ENCODE measurements at places on chromosomes 2 and 18.

DNA sequence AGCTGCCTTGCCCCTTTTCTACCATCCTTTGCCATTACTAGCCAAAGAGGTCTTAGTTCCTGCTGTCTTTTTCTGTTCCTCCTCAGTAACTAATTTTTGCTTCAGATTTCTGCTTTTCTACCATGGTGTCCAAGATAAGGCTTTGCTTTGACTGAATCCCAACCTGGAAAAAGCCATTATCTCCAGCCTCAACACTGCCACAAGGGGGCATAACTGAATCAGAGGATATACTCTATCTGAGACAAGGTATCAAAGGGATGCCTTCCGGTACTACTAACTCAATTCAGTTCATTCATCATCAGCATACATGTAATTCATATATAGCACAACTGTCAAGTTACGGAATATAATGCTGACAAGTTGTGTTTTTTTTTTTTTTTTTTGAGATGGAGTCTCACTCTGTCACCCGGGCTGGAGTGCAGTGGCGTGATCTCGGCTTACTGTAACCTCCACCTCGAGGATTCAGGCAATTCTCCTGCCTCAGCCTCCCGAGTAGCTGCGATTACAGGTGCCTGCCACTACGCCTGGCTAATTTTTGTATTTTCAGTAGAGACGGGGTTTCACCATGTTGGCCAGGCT lies 11.4 kb downstream of the OSGEPL1 start:
- peak; percentile 39 for DNase-seq

DNA sequence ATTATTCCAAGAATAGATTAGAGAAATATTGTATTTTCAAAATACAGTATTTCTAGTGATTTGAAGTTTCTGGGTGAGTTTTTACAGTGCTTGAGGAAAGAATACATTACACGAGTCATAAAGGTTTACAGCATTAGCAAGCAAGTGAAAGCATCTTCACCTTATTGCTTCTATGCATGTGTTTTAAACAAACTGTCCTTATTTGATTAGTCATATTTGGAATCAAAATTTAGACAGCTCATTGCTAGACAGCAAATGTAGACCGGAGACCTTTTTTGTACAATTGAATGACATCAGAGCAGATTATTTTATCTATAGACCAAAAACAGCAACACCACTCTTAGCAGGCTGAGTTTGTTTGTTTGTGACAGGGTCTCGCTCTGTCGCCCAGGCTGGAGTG lies 69.2 kb downstream of the FAM161A start:
- no peak for DNase-seq

DNA sequence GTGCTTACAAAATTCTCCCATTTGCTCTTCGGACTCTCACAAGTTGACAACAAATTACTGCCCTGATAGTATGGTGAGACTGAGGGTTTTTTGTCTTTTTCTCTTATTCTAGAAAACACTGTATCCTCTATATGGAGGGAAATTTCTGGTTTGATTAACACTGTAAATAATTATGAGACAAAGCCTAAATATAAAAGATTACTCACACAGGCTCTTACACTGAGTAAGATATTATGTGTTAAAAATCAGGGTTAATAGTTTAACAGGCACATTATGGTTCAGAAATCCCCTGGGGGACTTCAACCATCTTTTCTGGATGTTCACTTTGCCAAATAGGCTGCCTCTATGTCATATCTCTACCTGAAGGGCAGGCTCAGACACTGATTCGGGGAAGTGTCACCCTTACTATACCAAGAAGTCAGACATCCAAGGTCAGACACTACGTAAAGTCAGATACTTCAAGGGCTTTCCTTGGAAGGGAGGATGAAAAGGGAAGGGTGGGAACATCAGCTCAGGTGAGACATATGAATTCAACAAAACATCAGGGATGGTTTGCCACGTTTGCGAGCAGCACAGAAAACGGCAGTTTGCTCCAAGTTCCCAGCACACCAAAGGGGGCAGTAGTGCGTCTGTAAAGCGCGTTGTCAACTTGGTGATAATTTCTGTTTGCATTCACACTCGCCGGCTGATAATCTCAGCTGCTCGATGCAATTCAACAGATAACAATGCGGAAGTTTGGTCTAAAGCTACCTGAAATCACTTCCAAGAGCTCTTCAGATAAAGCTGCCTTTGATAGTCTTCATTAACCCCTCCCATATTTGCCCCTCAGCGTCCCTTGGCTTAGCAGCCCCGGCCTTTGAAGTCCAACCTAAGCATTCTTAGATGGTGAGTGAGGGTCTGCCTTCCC lies 972 bp upstream of the RASGRP3 start:
- DNase-seq: peak; percentile 87

GRCh38 chr2:63680455-63680854 lies 91.7 kb downstream of the MDH1 start:
- DNase-seq: no peak

DNA sequence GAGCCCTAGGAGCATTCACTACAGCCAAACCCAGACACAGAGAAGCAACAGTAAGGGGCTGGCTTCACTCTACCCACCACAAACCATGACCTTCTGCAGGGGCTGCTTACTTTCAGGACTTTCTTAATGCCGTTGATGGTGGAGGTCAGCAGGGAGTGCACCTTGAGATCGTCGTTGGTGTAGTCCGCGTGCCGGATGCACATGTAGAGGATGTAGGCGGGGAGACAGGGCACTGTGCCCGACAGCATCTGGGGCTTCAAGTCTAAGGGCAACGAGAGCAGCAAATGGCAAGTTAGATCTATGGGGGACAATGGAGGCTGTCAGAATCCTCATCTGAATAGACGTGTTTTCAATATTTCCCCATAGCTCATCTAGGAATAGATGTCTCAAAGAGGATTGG lies 29.8 kb upstream of the ACAA2 start:
- no peak for DNase-seq

- no peak for DNase-seq
These were observed 93.4 kb upstream of the MSH2 start for GRCh38 chr2:47309472-47309951.

Data from fibroblast of the aortic adventitia (primary cell).